ENCODE measurements at places on chromosomes 1 and 21. TPM values are rescaled to one million over a fixed set of nuclear protein-coding genes. Genes with fewer than 3 reads are reported as not detected.

INSRR gene
- not detected for total RNA-seq

CCDC27 gene
- not detected for total RNA-seq

MNDA gene
- not detected for total RNA-seq

IVNS1ABP gene
- total RNA-seq, result 49.3 TPM

S100B gene
- total RNA-seq, result 1.2 TPM

TNN gene
- total RNA-seq, result not detected

PEX14 gene
- total RNA-seq, result 12.2 TPM

AQP10 gene
- not detected for total RNA-seq
